Kasumi-1 (cell line): ENCODE measurements at places on chromosomes 1 and 21.
A peak's percentile ranks its signal among the peaks of the same experiment; 100 is the strongest.

- DNase-seq = no peak
These were observed 171.0 kb downstream of the ZZZ3 start for GRCh38 chr1:77511440-77511840.

GRCh38 chr1:199859491-199859933 lies 168.0 kb upstream of the NR5A2 start:
- DNase-seq = peak; percentile 97

GRCh38 chr1:53662169-53662568 lies 76.8 kb downstream of the GLIS1 start:
- DNase-seq = no peak

DNA sequence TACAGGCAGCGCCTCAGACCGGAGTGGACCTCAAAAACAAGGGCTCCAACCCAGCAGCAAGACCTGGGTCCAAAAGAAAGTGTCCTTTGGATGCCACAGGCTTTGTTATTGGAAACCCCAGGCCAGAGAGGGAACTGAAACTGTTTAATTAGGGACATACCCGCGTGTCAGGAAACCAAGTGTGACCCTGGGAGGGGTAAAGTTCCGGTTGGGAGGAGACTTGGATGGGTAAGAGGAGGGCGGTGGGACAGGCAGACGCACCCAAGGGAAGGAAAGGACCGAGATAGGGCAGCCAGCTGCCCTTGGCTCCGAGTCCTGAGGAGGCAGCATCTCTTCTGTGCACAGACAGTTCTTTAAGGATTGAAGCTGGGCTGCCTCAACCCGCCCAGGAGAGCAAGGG lies 71.4 kb downstream of the CDC7 start:
- no peak for DNase-seq

GRCh38 chr1:231991231-231991630 lies 364.6 kb downstream of the DISC1 start:
- no peak for DNase-seq

DNA sequence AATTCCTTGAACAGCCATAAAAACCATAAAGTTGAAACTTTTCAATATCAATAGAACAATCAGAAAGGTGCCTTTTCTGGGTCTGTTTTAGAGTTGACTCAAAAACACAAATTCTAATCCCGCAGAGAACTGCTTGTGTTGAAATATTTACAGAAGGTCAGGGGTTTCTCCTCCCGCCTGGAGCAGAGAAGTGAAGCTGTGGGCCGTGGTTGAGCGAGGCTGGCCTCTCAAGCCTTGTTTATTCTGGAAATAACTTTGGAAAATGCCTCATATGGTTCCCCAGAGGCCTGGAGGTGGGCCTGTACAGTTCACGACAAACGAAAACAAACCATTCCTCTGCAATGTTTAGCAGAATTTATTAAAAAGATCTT lies 90.8 kb upstream of the ERRFI1 start:
- DNase-seq = no peak

DNA sequence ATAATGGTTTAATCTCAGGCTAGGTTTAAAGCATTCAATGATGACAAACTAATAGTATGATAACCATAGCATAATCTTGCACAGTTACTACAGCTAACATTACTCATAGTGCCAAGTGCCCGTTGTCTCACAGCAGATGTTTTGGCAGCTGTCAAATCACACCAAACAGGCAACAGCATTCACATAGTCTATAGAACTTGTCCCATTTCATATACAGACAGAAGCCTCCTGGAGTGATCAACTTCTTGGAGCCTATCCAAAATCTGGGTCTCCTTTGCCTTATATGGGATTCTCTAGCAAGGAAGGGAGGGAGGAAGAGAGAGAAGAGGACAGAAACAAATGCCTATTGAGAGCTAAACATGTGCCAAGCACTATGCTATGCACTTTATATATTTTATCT lies 250.6 kb upstream of the ZP4 start:
- DNase-seq = no peak

DNA sequence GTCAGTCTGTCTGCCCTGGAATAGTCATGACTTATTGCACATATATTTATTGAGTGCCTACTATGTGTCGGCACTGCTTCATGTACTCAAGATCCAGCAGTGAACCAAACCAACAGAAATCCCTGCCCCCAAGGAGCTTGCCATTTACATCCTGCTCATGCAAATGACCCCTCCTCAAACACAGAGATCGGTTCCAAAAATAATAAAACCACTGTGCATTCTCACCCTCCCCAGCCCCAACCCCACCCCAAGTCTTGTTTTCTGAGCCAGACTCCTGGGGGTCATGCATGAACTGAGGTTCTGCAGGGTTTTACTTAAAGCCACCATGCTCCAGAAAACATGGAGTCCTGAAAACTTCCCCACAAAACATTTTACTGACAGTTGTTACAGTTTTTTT lies 61.9 kb downstream of the KIAA0040 start:
- DNase-seq = no peak

- no peak for DNase-seq
These were observed 139.4 kb downstream of the VPS13D start for GRCh38 chr1:12369258-12369657.

DNA sequence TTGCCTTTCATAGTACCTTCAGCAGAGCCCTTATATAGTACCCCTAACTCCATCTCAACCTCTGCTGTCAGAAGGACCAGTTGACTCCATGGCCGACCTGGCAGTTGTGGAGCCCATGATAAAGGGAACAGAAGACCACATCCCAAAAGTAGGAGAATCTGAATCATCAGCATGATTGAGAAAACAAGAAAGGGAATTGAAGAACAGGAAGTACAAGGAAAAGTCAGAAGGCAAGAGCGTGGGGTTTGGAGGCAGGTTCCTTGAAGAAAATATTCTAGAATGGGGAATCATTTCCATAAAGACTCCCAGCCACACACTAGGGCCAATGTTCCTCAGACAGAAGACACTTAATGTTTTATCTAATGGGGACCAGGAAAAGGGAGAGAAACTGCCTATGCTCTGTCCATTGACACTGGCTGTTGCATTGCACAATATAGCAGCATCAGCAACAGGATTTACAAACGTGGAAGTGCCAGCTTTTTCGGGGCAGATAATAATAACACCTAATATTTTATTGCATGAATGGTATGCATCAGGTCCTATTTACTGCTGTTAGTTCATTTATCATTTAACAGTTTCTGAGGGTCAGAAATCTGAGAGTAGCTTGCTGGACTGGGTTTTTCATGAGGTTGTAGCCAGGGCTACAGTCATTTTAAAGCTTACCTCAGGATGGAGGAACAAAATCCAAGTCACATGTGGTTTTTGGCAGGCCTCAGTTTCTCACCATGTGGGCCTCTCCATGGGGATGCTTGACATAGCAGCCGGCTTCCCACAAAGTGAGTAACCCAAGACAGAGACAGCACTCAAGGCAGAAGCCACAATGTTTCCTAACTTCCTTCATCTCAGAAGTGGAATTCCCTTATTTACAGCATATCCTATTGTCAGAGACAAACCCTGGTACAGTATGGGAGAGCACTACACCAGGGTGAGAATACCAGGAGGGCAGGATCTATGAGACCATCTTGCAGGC lies 483.4 kb downstream of the PLPP3 start:
- DNase-seq = no peak

DNA sequence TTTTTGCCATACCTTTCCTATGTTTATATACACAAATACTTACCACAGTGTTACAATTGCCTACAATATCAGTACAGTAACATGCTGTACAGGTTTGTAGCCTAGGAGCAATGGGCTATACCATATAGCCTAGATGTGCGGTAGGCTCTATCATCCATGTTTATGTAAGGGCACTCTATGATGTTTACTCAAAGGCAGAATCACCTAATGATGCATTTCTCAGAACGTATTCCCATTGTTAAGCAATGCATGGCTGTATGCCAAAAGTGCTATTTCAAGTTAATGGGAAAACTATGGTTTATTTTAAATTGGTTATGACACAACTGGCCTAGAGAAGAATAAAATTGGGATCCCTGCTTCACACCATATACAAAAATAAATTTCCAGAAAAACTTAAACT lies 36.9 kb upstream of the DISP1 start:
- DNase-seq = no peak
